ENCODE measurements at places on chromosomes 6 and 20.

DNA sequence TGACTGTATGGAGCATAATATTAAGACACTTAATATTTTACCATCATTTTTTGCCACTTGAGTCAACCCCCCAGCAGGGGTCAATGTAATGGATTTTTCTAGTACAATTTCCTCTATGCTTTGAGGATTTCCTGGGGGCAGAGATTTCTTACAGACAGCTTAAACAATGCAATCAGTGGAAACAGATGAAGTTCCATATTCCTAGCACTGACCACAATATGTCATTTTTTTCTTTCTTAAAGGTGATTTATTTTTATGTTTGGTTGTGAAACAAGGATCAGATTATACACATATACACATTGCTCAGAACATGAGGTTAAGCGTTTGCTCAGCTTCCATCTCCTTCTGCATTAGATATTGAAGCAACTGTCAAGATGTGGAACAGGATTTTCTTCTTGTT is 82.0 kb upstream of the ID4 start:
- DNase-seq, result no peak

GRCh38 chr20:45611054-45611453 is 18.5 kb upstream of the WFDC10A start:
- peak; percentile 56 for DNase-seq

- DNase-seq, result no peak
These were observed 926.4 kb upstream of the SLC35B3 start for GRCh38 chr6:9361749-9362148.

GRCh38 chr20:31861385-31862156 is 8.8 kb downstream of the DUSP15 start:
- DNase-seq, result peak; percentile 64

Measured in adipocyte (in vitro differentiated cells).